Tibial nerve (tissue), 4 donors: ENCODE measurements at places on chromosomes 7 and 10. TPM values are rescaled to one million over a fixed set of nuclear protein-coding genes. Genes with fewer than 3 reads are reported as not detected.

The CLDN3 gene
- not detected for total RNA-seq

The TAS2R4 gene
- 5.5 TPM for total RNA-seq

The PRSS2 gene
- 14.9 TPM for total RNA-seq

The AKR1C2 gene
- total RNA-seq, result 47.9 TPM

The GIMAP8 gene
- 7.9 TPM for total RNA-seq

The DEPP1 gene
- 1,439 TPM for total RNA-seq

The FAM25A gene
- not detected for total RNA-seq

The HTR7 gene
- total RNA-seq, result 0.44 TPM

The MSMB gene
- total RNA-seq, result not detected

The ABCB1 gene
- total RNA-seq, result 22.9 TPM

The NUPR2 gene
- total RNA-seq, result not detected

The LAMB1 gene
- 355 TPM for total RNA-seq

The GJD4 gene
- total RNA-seq, result not detected

The SLC26A3 gene
- total RNA-seq, result not detected

The CALHM3 gene
- not detected for total RNA-seq

The OPALIN gene
- total RNA-seq, result not detected

The BTBD16 gene
- 1.2 TPM for total RNA-seq

The HOXA6 gene
- 30.9 TPM for total RNA-seq

The GBX1 gene
- not detected for total RNA-seq

The MBL2 gene
- total RNA-seq, result 0.21 TPM

The PRKAR2B gene
- 54.6 TPM for total RNA-seq

The IDI2 gene
- total RNA-seq, result not detected

The THNSL1 gene
- total RNA-seq, result 2.1 TPM

The OR2A1 gene
- not detected for total RNA-seq

The C10orf62 gene
- total RNA-seq, result 1.7 TPM

The ASIC3 gene
- 2.5 TPM for total RNA-seq

The TACC2 gene
- 46.3 TPM for total RNA-seq

The GHRHR gene
- not detected for total RNA-seq

The FAM107B gene
- total RNA-seq, result 12.9 TPM

The OPN4 gene
- total RNA-seq, result 0.59 TPM

The STAMBPL1 gene
- total RNA-seq, result 14.2 TPM

The LIPK gene
- total RNA-seq, result not detected

The SLC39A12 gene
- total RNA-seq, result not detected

The HOXA9 gene
- 13.0 TPM for total RNA-seq

The SYT15B gene
- total RNA-seq, result 15.5 TPM

The EVX1 gene
- total RNA-seq, result not detected

The SORCS1 gene
- 61.5 TPM for total RNA-seq

The CLRN3 gene
- total RNA-seq, result not detected
